ENCODE measurements at places on chromosomes 13 and 19.

- DNase-seq: no peak
These were observed 15.0 kb upstream of the SLC35E1 start for GRCh38 chr19:16586991-16587832.

DNA sequence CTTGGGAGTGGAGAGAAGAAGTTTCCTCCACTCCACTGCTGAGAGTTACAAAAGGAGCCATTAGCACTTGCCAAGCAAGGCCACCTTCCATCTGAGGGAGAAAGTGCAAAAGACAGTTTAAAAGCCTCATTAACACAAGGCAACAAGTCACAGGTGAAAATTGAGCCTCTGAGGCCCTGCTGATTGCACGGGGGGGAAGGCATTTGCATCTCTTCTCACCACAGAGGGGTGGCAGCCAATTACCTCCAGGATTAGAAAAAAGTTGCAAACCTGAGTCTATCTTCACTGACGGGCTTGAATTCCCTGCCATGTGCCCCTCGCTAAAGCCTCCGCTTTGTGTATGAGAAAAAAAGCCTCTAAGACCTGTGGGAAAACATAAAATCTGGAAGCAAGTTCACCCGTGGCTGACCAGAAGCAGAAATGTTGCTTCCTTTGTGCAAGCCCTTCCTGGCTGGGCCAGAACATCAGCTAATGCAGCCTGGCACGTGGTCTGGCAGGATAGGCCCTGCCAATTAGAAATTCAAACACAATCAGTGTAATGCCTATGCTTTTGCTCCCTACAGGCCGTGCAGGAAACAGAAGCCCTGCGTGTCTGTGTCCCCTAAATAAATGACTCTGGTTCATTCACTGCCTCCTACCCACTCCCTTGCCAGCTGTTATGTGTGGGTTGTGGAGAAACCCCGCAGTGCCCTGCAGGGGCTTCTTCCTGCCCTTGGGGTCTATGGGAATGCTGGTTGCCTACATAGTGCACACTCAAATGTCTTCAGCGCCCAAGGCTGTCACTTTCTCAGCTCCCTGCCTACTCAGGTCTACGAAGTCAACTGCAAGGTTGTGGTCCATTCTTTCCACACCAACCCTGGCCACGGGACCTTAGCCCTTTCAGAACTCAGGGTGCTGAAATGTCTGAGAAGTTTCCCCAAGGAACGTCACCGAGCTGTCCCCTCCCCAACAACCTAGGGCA lies 150.2 kb downstream of the UQCRFS1 start:
- DNase-seq: no peak

DNA sequence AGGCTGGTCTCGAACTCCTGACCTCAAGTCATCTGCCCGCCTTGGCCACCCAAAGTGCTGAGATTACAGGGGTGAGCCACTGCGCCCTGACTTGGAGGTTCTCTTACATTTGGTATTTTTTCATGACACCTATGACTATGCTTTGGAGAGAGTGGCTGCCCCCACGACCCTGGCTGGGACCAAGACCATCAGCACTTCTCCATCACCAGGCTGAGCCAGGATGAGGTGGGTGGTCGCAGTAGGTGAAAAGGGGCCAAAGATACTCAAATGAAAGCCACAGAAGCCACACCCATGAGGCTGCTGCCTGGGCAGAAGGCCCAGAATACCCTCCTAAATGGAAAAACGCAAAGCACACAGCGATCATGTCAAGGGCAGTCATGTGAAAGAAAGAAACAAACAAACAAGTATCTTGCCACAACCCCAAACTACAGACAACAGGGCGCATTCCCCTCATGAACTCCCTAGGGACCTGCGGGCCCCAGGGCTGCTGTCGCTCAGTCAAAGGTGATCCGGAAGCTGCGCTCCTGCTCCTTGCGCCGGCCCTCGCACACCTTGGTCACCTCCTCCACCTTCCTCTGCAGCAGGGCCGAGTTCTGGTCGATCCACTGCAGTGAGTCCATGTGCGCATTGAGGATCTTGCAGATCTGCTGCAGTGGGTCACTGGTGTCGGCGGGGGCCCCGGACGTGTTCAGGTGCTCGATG lies 11.2 kb upstream of the IL4I1 start:
- no peak for DNase-seq

- no peak for DNase-seq
These were observed 19.8 kb downstream of the MYO9B start for GRCh38 chr19:17095141-17095919.

DNA sequence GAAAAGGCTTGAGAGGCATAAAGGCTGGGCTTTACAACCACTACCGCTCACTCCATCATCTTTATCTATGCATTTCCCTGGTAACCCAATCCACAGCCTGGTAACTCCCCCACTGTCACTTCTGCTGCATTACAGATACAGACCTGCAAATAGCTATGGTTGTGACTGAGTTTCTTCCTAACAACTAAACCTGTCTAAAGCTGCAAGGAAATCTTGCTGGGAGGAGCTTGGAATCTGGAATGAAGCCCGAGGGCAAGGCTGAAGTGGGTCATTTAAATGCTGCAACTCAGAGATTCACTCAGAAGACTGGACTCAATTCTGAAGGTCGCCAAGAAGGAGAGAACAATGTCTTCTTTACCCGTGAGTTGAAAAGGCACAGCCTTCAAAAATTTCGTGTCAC lies at the start of gene LGALS13:
LGALS13 (plus strand) TSS at position 301 of the 400 bp plus-strand sequence; CDS start at position 346, 45 bp downstream.
- no peak for DNase-seq

DNA sequence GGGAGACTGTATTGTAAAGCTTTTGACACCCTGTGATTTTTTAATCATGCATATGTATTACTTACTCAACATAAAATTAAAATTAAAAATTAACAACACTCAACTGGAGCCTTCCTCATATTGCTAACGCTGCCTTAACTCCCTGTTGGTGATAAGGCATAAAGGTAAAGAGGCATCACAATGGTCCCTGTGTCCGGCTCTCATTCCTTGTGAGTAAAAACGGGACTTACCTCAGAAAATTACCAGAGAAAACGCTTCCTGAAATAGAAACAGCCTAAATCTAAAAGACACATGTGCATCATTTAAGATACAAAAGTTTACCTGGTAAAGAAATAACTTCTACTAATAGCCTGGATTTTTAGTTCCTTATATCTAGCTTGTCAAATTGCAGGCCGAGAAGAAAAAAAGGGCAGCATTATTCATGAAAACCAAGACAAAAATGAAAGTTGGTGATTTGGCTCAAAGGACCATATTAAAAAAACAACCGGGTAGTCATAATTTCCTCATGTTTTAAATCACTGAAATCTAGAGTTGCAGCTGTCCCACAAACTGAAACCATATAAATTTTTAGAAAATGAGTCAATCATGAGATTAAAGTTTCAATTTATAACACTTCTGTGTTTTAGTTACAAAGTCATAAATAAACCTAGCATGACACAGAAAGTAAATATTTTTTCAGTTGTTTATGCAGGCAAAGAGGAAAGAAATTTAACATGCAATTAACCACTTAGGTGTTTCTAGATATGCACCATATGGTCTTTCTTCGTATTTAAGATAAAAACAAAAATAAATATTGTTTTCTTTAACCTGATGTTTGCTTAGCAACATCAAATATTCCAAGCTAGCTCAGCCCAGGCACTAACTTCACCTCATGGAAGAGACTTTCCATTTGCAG lies 94.7 kb downstream of the MIPEP start:
- no peak for DNase-seq

DNA sequence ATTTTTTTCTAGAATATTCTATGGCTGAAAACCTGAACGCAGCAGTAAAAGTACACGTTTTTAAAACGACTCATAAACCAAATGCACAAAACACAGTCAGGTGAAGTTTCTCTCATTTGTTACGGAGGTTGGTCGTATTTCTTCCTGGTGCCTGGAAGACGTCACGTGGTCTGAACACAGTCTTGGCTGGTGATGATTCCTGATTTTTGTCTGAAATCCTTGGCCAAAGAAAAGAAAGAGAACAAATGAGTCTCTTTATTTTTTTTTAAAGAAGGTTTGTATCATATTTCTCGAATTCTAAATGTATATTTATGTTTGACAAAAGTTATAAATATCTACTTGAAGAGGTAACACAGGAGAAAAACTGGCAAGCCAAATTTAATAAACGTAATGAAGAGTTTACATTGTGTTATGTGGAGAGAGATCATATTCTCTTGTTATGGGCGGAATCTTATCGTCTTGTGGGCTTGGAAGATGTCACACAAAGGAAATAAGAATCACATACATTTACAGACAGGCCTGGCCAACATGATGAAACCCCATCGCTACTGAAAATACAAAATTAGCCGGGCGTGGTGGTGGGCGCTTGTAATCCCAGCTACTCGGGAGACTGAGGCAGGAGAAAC lies 10.0 kb upstream of the PNMA8A start:
- no peak for DNase-seq

GRCh38 chr13:95763601-95764000 lies 86.7 kb downstream of the DNAJC3 start:
- DNase-seq: no peak
